Activated CD4-positive, alpha-beta T cell treated with anti-CD3 and anti-CD28 coated beads, Interleukin-2, amount 50 U/mL, for 16 hours (primary cell): ENCODE measurements at places on chromosomes 4 and X.

DNA sequence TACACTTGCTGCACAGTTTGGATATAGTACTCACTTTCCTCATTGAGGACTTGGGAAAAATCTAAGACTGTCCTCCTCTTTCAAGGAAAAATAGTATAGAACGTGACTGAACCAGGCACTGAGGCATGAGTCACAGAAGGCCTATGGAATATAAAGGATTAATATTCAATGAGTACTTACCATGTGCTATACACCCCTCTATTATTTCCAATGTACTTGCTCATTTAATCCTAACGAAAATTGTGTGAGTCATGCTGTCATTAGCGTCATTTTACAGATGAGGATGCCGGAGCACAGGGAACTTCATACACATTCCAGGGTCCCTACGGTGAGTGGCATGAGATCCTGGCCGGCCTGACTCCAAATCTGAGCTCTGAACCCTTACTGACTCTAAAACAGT is 2136.2 kb upstream of the TENM3 start:
- DNase-seq = no peak

DNA sequence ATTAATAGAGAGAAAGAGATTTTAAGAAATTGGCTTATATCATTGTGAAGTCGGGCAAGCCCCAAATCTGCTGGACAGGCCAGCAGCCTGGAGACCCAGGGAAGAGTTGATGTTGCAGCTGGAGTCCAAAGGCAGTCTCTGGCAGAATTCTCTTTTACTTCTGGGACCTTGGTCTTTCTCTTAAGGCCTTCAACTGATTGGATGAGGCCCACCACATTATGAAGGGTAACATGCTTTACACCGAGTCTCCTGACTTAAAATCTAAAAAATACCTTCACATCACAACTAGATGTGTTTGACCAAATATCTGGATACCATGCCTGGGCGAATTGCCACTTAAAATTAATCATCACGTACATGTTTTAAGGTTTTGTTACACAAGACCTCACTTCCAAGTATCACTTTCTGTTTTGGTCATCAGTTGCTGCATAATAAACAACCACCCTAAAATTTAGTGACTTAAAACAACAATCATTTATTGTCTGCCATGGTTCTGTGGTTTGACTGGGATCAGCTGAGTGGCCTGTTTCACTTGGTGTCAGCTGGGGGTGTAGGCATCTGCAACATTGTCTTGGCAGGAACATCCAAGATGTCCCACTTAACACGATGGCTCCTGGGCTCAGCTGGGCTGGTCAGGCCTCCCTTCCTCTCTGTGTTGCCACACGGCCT is 3.4 kb downstream of the CD38 start:
- peak; percentile 81 for DNase-seq

- peak; percentile 86 for DNase-seq
These were observed at the start of gene RHOH for GRCh38 chr4:40196724-40197281. Gene RHOH, plus strand, starts transcription at chr4:40197031. Its CDS starts 46,356 bp downstream, at chr4:40243387.

DNA sequence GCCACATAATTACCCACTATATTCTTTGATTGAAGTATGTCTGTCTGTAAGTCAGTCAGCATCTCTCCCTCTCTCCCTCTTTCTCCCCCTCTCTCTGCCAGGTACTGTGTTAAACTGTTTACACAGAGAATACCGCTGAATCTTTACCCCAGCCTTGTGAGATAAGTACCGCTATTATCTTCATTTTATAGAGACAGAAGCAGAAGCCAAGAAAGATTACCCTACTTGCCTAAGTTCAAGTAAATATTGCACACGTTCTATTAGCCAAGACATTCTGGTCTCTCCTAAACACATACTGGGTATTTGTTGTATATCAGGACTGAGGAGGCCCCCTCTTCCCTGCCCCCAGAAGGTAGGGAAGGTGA is 695 bp upstream of the GPR101 start:
- no peak for DNase-seq

DNA sequence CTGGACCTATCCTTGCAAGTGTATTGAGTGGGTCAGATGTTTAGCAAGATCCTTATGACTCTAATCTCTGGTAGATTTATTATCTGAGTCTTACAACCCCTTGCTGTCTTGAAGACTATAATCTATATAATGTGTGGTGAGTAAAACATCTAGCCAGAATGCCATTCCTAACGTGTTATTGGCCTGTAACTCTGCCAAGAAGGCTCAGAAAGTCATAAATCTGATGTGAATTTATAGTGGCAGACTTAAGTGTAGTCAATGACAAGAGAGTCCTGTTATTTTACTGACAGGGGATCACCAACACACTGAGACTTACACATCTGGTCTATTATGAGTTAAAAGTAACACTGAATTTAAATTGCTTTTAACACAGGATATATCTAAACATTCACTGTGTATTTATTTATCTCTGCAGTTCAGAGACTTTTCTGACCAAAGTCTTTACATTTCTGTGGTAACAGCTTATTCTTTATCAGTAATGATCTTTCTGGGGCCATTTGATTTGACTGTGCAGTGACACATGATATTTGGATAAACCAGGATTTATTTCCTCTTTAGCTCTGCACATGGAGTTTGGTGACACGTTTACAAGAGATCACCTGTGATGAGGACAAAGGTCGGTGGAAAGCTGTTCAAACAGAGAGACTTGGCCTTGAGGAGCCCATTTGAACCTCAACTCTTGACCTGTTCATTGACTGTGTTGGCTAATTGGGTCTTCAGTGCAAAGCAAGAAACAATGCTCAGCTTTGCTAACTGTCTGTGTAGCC is 415.8 kb downstream of the STIM2 start:
- no peak for DNase-seq

- no peak for DNase-seq
These were observed 600.3 kb downstream of the SPRY1 start for GRCh38 chr4:123996718-123997510.

- DNase-seq = no peak
These were observed 327.7 kb downstream of the DKK2 start for GRCh38 chr4:106708464-106708816.

GRCh38 chr4:70666369-70666768 is at the start of gene JCHAIN:
Gene JCHAIN, minus strand, starts transcription at chr4:70666508. Its CDS starts 18 bp downstream, at chr4:70666490.
- DNase-seq = no peak

DNA sequence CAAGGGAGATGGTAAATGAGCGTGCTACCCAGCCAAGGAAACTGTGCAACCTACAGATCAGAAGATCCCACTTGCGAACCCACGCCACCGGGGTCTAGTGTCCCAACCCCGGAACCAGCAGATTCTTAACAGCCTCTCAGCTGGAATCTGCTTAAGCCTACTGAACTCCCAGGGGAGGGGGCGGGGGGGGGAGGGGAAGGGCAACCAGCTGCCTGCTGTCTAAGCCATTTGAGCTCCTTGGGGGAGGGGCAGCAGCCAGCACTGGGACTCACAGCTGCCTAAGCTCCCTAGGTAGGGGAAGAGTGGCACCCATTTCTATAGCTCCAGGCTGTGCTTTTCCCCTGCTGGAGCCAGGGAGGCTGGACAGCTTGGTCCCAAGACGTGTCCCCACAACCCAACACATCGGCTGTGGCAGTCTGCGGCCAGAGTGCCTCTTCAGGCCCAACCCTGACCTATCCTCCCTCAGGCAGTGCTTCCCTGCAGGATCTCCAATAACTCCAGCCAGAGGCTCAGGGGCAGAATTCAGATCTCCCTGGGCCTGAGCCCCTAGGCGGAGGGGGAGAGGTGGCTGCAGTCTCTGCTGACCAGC is 289.2 kb downstream of the LDB2 start:
- DNase-seq = no peak

GRCh38 chr4:120923207-120923522 is 639 bp upstream of the PRDM5 start:
- DNase-seq = no peak

GRCh38 chr4:4590546-4590945 is 48.7 kb upstream of the STX18 start:
- no peak for DNase-seq

GRCh38 chr4:38367642-38368174 is 296.3 kb upstream of the KLF3 start:
- no peak for DNase-seq

- peak; percentile 51 for DNase-seq
These were observed 450.0 kb downstream of the ANKRD50 start for GRCh38 chr4:124262211-124263179.

GRCh38 chrX:25004485-25005032 is 11.2 kb downstream of the ARX start:
- DNase-seq = no peak

DNA sequence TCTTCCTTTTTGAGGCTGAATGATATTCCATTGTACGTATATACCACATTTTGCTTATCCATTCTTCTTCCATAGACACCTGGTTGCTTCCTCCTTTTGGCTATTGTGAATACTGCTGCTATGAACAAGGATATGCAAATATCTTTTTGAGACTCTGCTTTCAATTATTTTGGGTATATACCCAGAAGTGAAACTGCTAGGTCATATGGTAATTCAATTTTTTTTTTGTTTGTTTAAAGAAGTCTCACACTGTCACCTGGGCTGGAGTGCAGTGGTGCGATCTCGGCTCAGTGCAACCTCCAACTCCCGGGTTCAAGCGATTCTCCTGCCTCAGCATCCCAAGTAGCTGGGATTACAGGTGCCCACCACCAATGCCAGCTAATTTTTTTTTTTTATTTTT is 75.3 kb downstream of the METTL14 start:
- no peak for DNase-seq

- peak; percentile 31 for DNase-seq
These were observed 11.9 kb downstream of the CA5B start for GRCh38 chrX:15749642-15750610.

DNA sequence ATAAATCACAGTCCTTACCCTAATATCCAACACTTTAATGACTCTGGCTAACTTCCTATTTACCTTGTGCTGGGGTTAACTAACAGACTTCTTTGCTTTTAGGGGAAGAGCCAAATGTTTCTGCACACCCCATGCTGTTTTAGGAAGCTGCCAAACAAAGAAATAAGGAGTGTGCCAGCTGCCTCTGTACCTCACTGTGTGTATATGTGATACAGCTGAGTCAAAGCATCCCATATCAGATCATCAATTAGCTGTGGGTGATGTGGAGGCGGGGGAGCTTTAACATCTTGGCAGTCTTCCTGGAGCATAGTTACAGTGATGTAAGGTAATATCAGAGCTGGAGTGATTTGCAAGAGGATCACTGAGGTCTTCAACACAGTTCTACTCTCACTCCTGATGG is 95.4 kb downstream of the COL25A1 start:
- DNase-seq = no peak

GRCh38 chrX:15203694-15204093 is 66.2 kb downstream of the ASB9 start:
- DNase-seq = no peak

DNA sequence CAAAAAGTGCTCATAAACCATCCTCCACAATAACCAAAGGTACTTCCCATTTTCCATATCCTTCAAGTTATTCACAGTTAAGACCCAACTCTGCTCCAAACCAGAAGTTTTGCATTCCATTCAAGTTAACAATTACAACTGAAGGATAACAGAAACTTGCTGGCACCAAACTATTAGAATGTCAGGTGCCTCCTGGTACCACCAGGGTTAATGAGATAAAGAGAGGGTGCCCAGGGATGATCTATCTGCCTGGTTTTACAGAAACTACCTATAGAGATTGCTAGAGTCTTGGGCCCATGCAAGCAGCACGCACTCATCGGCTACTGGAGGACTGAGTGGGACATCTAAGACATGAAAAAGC is 114.6 kb downstream of the RBM47 start:
- no peak for DNase-seq

- peak; percentile 57 for DNase-seq
These were observed 32.5 kb upstream of the TLR2 start for GRCh38 chr4:153651587-153651986.

- no peak for DNase-seq
These were observed 107.4 kb upstream of the MAMLD1 start for GRCh38 chrX:150255441-150256296.

- no peak for DNase-seq
These were observed 921.9 kb upstream of the DIAPH2 start for GRCh38 chrX:95762716-95763115.

GRCh38 chr4:8283631-8284121 is 14.1 kb downstream of the HTRA3 start:
- DNase-seq = no peak

- peak; percentile 37 for DNase-seq
These were observed 109.5 kb downstream of the GK start for GRCh38 chrX:30762755-30763154.

DNA sequence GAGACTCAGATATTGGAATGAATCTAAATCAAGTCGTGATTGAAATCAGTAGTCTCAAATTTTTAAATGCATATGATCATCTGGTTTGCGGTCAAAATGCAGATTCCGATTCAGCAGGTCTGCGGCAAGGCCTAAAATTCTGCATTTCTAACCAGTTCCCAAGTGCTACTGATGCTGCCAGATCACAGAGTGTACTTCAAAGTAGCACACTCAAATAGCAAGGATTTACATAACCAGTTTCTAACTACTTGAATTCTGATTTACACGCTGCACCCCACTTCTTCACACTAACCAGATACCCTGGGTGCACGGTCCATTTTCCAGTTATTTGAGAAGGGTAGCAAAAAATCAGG is 752 bp downstream of the MBTPS2 start:
- peak; percentile 64 for DNase-seq

GRCh38 chr4:6027392-6027791 is 9.2 kb upstream of the C4orf50 start:
- no peak for DNase-seq

GRCh38 chr4:180434131-180434895 is 1808.9 kb upstream of the TENM3 start:
- no peak for DNase-seq

- no peak for DNase-seq
These were observed 66.1 kb upstream of the EFNB1 start for GRCh38 chrX:68762766-68763165.

- no peak for DNase-seq
These were observed 67.3 kb upstream of the PRPS1 start for GRCh38 chrX:107560980-107561379.

DNA sequence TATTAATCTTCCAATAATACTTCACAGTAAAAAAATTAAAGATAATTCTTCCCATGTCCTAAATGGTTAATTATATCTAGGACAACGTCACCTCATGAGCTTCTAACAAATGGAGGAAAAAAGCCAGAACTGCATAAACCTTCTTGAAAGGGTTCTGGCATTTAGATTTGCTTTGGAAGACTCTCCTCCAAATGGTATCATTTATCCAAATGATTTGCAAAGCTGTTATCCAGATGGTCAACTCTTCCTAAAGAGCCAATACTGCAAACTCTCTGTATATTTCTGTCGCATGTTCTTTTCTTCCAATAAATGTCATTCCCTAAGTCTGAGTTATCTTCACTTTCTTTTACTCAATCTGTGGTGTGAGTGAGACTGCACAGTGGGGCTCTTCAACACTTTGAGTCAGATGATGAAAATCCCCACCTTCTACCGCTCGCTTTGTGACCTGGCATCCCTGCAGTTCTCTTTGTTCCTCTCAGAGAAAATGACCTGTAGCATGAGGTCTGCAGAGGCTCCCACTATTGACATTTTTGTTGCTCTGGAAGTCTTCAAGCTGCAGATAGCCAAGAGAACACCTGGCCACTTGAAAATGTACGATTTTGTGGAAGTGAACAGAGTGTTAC is 52.9 kb downstream of the TMEM150C start:
- no peak for DNase-seq

- no peak for DNase-seq
These were observed 8.6 kb upstream of the SMIM20 start for GRCh38 chr4:25905371-25905770.
